ENCODE measurements at places on chromosomes 3 and 15.

- DNase-seq = peak; percentile 88
Observed at GRCh38 chr3:152376351-152377183, 107.8 kb downstream of the MBNL1 start.

DNA sequence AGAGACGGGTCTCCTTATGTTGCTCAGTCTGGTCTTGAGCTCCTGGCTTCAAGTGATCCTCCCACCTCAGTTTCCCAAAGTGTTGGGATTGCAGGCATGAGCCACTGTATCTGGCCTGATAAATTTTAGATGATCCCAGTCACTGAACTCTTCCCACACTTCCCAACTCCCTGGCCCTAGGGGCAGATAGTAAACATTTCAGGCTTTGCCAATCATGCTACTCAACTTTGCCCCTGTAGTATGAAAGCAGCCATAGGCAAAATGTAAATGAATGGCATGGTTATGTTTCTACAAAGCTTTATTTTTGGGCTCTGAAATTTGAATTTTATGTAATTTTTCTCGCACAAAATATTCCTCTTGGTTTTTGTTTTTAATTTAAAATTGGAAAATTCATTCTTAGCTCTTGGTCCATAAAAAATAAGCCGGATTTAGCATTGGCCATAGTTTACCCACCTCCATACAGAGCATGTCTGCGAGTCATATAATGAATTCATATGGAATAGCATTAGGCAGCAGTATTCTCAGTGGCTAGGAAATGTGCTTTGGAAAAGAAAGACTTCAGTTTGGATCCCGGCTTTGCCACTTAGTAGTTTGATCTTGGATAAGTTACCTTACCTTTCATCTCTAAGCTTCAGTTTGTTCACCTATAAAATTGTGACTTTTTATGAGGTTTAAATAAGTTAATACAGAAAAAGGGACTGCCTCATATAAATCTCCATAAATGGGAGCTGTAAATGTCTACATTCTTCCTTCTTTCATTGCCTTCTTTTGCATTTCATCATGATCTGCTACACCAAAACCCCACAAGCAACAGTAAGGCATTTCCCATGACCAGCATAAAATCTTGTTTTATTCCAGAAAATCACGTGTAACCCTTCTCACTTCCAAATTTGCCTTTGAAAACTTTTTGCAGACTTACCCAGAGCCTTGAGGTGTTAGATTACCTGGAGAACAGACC is 360.3 kb upstream of the TPM1 start:
- DNase-seq = no peak

- DNase-seq = peak; percentile 92
Observed at GRCh38 chr15:51192521-51193280, 98.0 kb upstream of the TNFAIP8L3 start.

- no peak for DNase-seq
Observed at GRCh38 chr3:151638555-151639417, 94.9 kb upstream of the AADACL2 start.

DNA sequence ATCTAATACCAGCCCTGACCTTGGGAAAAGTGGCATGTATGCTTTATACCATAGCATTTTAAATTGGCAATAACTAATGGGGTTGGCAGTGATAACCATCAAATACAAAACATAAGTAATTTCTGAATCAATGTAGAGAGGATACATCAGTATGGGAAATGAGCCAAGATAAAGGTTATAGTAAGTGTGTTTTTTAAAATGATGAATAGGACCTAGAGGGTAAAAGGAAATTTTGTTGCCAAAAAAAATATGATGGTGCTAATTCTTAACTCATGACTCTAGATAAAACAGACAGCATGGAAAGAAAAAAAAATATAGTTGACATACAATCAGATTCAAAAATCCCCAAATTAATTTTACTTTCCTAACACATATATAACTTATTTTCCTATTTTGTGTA is 75.4 kb upstream of the ROBO1 start:
- DNase-seq = no peak

DNA sequence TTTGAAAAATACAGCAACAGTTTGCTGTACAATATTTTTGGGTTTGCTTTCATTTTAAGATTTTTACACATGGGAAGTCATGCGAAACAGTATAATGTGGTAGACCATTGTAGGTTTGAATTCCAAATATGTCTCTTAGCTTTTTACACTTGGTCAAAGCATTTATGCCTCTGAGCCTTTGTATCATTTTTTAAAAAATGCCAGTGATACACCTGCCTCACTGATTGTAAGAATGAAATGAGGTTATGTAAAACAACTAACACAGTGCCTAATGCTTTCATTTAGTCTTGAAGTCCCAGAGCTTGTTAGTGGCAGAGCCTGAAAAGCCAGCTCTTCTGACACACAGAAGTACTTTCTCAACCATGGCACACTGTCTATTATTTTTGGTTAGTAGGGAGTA is 202.0 kb downstream of the UBE2E2 start:
- DNase-seq = no peak

DNA sequence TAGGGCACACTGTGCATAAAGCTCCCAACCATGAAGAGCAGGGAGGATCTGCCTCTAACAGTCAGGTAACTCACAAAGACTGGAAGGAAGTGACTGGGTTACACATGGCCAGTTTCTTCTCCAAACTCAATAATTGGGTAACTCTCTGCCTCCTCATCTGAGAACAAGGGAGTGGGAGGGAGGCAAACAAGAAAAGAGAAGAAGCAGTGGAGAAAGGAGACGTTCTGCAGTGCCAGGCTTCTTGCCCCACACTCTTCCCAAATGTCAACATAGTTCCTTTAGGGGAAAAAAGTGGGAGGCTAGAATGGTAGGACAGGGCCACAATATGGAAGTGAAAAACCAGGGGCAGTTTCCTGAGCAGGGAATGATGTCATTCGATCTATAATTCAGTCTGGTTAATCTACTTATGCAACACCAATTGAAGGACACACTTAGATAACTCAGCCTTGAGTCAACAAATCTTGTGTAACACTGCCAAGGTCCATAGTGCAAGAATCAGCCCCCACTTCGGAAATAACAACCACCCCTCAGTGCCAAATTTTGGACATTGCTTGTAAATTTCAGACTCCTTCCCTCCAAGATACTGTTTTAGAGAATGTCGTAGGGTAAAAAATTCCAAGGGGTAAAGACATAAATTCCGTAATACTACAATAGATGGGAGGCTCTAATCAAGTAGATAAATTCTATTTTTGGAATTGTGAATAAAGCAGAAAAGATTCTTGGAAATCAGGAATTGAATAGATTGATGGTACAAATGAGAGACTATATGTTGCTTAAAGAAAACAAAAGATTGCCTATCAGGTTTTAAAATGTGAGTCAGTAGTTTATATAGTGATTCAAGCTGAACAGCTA is 143.0 kb downstream of the LPP start:
- DNase-seq = peak; percentile 97

DNA sequence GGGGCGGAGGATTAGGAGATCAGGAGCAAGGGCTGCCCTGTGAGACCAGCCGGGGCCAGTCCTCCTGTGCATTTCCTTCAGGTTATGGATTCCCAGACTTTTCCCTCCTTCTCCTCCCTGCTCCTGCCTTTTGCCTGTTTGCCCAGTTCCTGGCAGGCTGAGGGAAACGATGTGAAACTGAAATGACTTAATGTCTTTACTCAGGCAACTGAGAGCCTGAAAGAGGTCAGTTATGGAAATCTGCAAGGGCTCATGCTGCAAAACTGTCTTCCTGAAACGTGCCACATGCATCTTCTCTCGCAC is 57.2 kb downstream of the MESD start:
- DNase-seq = no peak

DNA sequence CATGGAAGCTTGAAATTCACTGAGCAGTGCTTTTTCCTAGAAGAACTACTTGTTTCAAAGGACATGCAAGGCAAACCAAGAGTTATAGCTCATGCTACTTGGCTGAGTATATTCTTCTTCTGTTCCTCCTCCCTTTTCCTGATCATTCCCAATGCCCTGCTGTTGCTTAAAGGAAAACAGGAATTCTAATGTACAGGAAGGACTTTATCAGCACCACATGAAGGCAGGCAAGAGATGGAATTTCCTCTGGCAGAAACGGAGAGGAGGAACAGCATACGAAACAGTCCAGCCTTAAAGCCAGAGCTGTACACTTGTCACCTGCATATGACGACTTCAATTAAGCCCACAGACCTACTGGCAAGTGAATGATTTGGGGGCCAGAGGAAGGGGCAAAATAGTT is 15.7 kb downstream of the MEIS2 start:
- DNase-seq = no peak

GRCh38 chr15:28106294-28107110 is 7.4 kb upstream of the OCA2 start:
- DNase-seq = no peak

GRCh38 chr3:44883999-44884431 is 9.6 kb downstream of the TGM4 start:
- no peak for DNase-seq

- no peak for DNase-seq
Observed at GRCh38 chr3:66501483-66502244, 842 bp upstream of the LRIG1 start.

DNA sequence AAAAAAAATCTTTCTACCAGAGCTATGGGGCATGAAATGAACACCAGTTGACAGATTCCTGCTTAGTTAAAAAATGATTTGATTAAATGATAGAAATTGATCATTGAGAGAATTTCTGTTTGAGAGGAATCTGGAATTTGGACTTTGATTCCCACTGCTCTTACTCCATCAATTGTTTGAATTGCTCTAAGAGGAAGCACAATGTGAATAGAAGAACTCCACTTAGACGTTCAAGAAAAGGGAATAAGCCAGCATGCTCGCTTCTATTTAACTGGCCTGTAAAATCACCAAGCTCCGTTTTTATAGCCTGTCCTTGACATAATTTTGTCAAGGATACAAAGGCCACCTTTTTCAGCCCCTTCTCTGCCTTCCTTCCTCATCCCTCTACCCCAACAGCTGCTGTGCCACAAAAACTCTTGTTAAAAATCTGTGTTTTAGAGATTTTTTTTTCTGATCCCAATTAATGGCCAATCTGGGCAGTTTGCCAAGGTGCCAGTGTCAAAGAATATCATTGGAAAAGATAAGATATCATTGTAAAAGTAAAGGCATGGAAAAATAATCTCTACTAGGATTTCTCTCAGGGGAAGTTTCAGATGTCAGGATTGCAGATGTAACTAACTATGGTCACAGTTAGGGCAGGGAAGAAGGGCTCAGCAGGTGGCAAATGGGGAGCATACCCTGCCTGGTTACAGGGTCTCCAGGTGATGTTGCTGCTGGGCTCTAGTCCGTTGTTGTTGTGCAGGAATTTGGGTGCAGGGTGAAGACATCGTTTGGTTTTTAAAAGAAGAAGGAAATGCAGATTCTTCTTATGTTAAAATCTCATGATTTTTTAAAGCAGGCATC is 301.8 kb upstream of the PDZRN3 start:
- no peak for DNase-seq

- no peak for DNase-seq
Observed at GRCh38 chr3:111434941-111435622, 106.9 kb upstream of the CD96 start.

Measured in suppressor macrophage treated with lipopolysaccharide for 4 hours (primary cell).